ENCODE measurements at places on chromosomes 3 and 15. TPM values are rescaled to one million over a fixed set of nuclear protein-coding genes. Genes with fewer than 3 reads are reported as not detected.
A peak's percentile ranks its signal among the peaks of the same experiment; 100 is the strongest.

The NECTIN3 gene
- 20.0 TPM for total RNA-seq

The CHRNA5 gene
- total RNA-seq = 1.4 TPM

The UACA gene
- 51.0 TPM for total RNA-seq

The ITIH1 gene
- not detected for total RNA-seq

- no peak for DNase-seq
- H3K27ac ChIP-seq = no peak overlapping the region
- no peaks in the 10 kb centered on the region for H3K27me3 ChIP-seq
Observed at GRCh38 chr15:58419803-58420524, 11.8 kb upstream of the LIPC start.

GRCh38 chr3:54251705-54252104 lies 129.4 kb downstream of the CACNA2D3 start:
- no peak overlapping the region for H3K27ac ChIP-seq
- H3K4me3 ChIP-seq = no peak overlapping the region
- no peaks in the 10 kb centered on the region for H3K4me1 ChIP-seq
- no peaks in the 10 kb centered on the region for H3K27me3 ChIP-seq

DNA sequence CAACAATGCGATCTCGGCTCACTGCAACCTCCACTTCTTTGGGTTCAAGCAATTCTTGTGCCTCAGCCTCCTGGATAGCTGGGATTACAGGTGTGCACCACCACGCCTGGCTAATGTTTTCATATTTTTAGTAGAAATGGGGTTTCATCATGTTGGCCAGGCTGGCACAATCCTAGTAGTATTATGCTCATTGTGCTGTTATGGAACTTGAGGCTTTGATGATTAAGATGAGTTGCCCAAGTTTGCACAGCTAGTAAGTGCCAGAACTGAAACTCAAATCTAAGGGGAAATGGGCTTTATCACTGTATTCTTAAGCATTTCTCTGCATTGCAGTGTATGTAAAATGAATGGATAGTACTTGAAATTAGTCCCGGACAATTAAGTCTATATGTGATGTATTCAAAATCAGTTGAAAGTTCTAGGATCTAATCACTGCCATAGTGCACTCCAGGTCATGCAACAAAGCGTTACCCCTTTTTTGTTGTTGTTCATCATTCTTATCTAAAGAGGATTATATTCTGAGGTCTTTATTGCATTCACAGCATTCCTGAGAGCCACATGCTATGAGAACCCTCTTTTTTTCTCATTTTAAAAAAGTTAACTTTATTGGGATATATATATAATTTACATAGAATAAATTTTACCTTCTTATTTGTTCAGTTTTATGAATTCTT lies 378.7 kb upstream of the CNTN6 start:
- H3K27me3 ChIP-seq = no peaks in the 10 kb centered on the region
- H3K36me3 ChIP-seq = no peaks in the 10 kb centered on the region
- no peak overlapping the region for H3K4me3 ChIP-seq
- H3K4me1 ChIP-seq = no peaks in the 10 kb centered on the region

GRCh38 chr3:114624047-114624445 lies 330.2 kb downstream of the TIGIT start:
- peak overlapping the region; percentile 94 for H3K27ac ChIP-seq
- DNase-seq = peak; percentile 92
- H3K36me3 ChIP-seq = no peaks in the 10 kb centered on the region
- H3K4me3 ChIP-seq = peak overlapping the region; percentile 51
- peaks cover 48% of the 10 kb centered on the region for H3K4me1 ChIP-seq

GRCh38 chr3:32822609-32823498 lies 5.1 kb downstream of the TRIM71 start:
- no peak overlapping the region for H3K27ac ChIP-seq
- H3K4me1 ChIP-seq = peaks cover 5% of the 10 kb centered on the region
- peaks cover 45% of the 10 kb centered on the region for H3K27me3 ChIP-seq
- no peaks in the 10 kb centered on the region for H3K36me3 ChIP-seq
- H3K4me3 ChIP-seq = no peak overlapping the region

DNA sequence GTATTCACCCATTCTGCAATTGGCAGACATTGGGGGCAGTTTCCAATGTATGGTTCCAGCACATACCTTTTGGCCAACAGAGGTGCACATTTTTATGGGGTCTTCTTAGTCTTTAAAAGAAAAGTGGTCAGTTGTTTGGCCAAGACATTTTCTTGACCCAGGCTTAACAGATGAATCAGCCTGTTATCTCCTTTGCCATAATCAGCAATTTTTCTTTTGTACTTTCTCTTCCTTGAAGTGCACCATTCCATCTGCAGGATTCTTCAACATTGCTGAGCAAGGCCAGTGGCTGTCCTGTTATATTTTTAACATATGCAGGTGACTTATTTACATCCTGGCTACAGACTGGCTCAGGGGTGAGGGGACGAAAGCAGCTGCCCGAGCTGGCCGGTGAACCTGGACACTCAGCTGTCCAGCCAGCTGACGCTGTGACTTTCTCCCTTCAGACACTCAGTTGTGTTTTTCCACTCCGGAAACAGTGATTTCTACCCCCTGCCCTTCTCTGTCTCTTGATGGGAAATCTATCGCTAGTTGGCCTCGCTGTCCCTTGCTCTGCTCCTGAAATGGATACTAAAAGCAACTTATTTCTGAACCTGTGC lies 96.5 kb upstream of the TNFAIP8L3 start:
- no peak overlapping the region for H3K27ac ChIP-seq
- no peak for DNase-seq
- peaks cover 7% of the 10 kb centered on the region for H3K4me1 ChIP-seq

DNA sequence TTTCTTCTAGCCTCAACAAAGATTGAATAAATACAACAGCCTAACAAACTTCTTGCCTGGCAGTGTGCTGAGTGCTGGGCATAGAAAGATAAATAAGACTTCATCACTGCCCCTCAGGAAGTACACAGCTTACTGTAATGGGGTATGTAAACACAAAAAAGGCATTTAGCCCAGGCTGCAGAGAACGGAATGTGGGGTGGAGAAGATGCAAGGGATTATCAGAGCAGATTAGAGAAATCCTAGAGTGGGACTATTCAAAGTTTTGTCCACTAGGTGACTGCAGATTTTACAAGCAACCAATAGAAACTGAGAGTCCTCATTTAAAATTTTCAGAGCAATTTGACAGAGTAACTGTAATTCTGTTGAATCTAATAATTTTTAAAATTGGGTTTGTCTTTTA lies 35.4 kb upstream of the TSC22D2 start:
- no peaks in the 10 kb centered on the region for H3K36me3 ChIP-seq
- peaks cover 22% of the 10 kb centered on the region for H3K4me1 ChIP-seq
- no peak overlapping the region for H3K4me3 ChIP-seq
- H3K27ac ChIP-seq = peak overlapping the region; percentile 66
- no peaks in the 10 kb centered on the region for H3K27me3 ChIP-seq

GRCh38 chr3:107661447-107662123 lies 138.8 kb downstream of the BBX start:
- DNase-seq = no peak
- H3K4me3 ChIP-seq = peak overlapping the region; percentile 35
- H3K36me3 ChIP-seq = no peaks in the 10 kb centered on the region
- peak overlapping the region; percentile 73 for H3K27ac ChIP-seq
- peaks cover 21% of the 10 kb centered on the region for H3K4me1 ChIP-seq
